Effector memory CD4-positive, alpha-beta T cell (primary cell): ENCODE measurements at places on chromosomes 11 and 22.

- DNase-seq, result no peak
Observed at GRCh38 chr11:57131080-57131790, 50.5 kb upstream of the LRRC55 start.

DNA sequence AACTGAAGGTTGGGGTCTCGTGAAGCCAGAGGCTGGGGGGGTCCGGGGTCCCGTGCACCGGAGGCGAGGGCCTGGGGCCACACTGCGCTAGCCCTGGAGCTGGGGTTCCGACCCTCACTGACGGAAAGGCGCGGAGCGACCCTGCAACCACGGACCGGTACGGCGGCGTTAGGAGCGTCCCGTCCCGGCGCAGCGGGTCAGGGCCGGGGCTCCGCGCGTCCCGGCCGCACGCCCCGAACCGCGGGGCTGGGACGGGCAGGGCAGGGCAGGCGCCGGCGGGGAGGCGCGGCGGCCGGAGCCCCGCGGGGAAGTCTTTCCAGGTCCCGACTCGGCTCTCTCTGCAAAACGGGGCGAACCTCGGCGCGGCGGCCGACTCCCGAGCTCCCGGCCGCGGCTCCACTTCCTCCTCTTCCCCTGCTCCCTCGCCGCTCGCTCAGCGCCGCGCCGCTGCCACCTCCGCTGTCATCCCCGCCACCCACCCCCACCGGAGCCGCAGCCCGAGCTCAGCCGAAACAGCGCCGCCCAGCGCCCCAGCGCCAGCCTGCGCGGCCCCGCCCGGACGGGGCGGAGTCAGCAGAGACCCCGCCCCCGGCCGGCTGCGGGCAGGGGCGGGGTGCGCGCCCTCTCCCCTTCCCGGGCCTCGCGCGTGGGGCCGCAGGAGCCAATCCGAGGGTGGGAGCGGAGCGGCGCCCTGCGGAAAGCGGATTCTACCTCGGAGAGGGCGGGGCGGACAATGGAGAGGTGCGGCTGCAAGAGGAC, at the start of gene GDPD5:
GDPD5 (minus strand) TSS at position 509 of the 759 bp plus-strand sequence. CDS start 48,206 bp downstream, outside the sequence.
- peak; percentile 84 for DNase-seq

DNA sequence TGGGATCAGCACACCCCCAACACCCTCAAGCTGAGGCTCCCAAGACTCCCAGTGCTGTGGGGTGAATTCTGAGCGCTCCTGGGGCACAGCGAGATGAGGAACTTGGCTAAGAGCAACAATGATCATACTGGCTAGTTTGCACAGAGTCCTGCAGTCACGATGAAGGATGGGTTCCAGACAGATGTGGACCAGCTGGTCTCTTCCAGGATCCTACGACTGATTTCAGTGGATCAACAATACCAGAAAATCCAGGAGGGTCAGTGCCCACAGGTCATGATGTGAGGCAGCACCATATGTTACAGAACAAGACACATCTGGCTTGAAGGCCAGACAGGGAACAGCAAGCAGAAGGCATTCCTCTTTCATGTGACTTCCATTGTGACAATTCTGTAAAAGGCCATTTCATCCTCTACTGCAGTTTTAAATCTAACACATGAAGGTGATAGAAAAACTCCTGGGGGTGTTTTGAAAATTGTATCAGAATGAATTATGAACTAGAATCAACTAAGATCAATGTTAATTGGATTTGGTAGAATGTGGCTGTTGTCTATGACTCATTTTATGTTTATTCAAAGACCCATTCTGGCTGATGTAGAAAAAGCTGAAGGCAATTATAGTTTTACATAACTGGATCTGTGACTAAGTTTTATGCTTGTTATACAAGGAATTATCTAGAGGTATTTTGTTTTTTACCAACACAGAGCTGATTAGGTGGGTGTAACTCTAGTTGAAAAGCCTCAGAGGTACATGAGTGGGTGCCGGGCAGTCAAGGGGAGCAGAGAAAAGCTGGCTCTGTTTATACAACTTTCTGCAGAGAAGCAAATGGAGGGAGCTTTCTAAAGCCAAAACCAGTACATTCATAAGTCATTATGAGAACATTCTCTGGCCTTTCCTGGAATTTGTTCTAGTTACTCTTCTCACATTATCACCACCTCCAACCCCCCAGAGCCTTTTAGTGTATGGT, 29.1 kb downstream of the OR52K1 start:
- DNase-seq, result no peak

GRCh38 chr11:74306435-74307175, 4.8 kb downstream of the P4HA3 start:
- no peak for DNase-seq

GRCh38 chr11:114252767-114253166, 43.4 kb upstream of the NNMT start:
- DNase-seq, result no peak

DNA sequence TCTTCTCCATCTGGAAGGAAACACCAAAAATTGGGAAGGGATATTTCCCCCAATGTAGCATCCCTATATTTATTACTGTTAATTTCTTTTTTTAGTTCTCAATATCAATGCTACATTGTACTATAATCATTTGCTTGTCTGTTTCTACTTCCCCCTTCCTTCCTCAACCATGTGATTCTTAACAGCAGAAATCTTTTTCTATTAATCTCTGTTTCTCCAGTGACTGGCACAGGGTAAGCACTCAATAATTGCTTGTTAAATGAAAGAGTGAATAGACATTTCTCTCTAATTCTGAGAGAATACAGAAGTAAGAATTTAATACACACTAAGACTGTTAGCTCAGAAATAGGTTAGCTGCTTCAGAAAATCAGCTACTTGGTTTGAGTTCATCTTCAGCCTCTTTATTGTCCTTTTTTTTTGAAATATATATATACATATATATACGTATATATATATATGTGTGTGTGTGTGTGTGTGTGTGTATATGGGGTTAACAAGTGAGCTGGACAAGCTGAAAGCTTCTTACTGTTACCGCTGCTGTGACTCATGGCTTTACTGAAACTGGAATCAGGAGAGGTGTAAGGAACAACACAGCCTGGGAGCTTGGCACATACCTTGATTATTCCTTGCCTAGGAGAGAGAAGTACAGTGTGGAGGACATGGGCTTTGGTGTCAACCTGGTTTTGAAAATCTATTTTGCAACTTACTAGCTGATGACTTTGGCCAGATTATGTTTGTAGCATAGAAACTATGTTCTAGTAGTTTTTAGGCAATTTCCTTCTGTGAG, 26.2 kb upstream of the PDE3B start:
- DNase-seq, result no peak

GRCh38 chr22:27223317-27224177, 566.2 kb downstream of the MIAT start:
- no peak for DNase-seq

DNA sequence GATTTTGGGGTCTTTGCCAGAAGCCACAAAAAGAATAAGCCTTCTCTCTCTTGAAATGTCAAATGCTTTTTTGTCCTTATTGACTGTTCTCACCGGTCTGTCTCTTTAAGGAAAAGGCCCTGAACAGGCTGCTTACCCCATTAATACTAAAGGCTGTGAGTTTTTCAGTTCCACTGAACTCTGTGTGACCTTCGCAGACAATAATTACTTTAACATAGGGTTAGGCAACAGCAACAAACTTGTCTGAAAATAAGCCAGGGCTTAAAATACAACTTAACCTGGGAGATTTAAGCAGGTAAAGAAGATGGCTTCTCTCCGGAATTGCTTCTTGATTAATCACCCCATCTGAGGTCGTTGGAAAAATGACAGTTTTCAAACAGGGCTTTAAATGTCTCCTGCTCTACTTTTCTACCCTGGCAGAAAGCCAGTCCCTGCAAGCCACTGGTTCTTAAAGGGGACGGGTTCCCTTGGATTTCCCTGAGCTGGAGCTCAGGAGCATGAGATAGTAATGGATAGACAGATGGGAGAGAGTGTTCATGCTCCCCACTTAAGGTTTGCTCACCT, 69.4 kb downstream of the ARL14EP start:
- DNase-seq, result no peak

DNA sequence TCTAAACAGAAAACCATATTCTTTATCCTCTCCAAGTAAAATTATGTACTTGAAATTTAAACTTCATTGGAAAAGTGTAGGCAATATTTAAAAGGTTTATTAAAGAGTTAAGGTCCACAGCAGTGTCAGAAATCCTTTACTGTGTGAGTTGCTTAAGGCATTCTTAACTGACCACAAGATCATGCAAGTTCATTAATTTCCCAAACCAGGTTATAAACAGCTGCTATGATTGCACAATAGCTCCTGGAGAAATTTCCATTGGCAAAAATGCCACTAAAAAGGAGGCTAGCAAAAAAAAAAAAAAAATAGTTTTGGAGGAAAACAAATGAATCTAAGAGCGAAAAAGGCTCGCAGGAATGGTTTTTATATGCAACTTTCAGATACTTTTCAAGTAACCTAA, 106.2 kb downstream of the ETS1 start:
- no peak for DNase-seq

GRCh38 chr11:18700375-18700774, 1.8 kb downstream of the TMEM86A start:
- DNase-seq, result no peak

DNA sequence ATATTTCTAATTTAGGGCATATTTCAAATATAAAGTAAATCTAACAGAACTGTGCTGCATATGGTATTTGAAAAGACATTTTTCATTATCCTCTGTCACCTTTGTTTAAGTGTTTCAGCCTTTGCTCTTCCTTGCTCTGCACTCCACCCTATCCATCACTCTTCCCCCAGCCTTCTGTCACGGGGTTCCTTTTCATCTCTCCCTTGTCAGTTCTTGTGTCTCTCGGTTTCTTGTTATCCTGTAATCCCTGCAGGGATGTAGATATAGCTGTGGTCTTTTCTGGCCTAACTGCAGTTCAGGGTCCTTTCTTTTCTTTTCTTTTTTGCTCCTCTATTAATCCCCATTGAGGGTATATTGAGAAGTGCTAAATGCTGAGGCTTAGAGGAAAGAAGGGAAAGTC, 261.9 kb downstream of the DCDC1 start:
- DNase-seq, result no peak

- no peak for DNase-seq
Observed at GRCh38 chr22:50074056-50074455, 11.2 kb downstream of the MLC1 start.

GRCh38 chr22:48744967-48745841, 1082.5 kb downstream of the BRD1 start:
- DNase-seq, result no peak

DNA sequence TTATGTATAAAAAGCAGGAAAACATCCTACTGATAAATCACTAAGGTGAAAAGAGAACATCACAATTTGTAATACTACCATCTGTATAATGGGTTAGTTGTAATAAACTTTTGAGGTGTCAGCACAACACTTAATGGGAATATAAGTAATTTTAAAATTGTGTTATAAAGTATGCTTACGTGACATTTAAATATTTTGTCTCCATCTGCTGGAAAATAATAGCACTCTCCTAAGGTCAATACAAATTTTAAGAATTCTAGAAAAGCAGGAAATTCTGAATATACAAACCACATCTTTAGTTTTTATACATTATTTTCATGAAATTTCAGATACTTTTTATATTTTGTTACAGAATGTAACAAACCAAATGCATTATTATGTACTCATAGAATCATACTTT, 19.5 kb downstream of the CWF19L2 start:
- no peak for DNase-seq

- peak; percentile 55 for DNase-seq
Observed at GRCh38 chr11:69297787-69298266, 3.9 kb downstream of the MYEOV start.
